ENCODE measurements at places on chromosomes 11 and 22.

DNA sequence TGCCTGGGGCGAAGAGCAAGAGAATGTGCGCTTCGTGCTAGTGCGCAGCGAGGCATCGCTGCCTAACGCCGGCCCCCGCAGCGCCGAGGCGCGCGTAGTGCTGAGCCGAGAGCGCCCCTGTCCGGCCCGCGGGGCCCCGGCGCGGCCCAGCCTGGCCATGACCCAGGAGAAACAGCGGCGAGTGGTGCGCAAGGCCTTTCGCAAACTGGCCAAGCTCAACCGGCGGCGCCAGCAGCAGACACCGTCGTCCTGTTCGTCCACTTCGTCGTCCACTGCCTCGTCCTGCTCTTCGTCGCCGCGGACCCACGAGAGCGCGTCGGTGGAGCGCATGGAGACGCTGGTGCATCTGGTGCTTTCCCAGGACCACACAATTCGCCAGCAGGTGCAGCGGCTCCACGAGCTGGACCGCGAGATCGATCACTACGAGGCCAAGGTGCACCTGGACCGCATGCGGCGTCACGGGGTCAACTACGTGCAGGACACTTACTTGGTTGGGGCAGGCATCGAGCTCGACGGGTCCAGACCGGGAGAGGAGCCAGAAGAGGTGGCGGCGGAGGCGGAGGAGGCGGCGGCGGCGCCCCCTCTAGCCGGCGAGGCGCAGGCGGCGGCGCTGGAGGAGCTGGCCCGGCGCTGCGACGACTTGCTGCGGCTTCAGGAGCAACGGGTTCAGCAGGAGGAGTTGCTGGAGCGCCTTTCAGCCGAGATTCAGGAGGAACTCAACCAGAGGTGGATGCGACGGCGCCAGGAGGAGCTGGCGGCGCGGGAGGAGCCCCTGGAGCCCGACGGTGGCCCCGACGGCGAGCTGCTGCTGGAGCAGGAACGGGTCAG, 1.0 kb downstream of the RASSF10 start:
- no peak for DNase-seq

DNA sequence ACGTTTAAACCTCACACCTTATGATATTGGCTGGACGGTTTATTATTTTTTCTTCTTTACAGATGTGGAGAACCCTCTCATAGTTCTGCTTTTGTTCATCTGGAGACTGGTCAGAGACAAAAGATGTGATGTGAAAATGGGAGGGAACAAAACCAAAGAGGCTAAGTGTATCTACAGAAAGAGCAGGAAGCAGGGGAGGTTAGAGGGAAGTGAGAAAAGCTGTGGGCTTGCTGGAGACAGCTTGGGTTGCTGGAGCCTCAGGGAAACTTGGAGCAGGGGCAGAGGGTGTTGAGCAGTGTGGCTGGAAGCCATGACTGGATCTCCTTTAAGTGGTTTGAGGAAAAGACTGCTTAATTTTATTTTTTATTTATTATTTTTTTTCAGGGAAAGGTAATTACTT, 79.0 kb upstream of the SNX19 start:
- DNase-seq = no peak

GRCh38 chr11:95975343-95975742, 51.4 kb upstream of the MTMR2 start:
- no peak for DNase-seq

- no peak for DNase-seq
Observed at GRCh38 chr11:1340111-1340510, 30.7 kb upstream of the TOLLIP start.

- DNase-seq = no peak
Observed at GRCh38 chr11:107819361-107820014, 39.1 kb downstream of the SLC35F2 start.

DNA sequence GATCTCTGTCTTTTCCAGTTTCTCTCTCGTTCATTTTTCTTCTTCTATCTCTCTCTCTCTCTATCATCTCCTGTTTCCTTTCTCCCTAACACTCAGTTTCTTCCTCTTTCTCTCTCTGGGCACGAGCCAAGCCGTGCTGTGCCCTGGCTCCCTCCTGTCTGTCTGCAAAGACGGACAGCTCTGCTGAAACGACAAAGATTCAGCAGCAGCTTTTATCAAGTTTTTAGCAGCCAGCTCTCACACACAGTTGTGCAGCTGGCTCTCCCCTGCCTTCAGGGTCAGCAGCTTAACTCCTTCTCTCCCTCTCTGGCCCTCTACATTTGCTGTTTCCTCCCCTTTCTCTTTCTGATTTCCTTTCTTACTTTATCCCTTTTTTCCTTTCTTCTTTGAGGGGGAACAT, 352.0 kb upstream of the MPPED2 start:
- DNase-seq = no peak

GRCh38 chr22:17767233-17768065, 6.8 kb downstream of the BID start:
- DNase-seq = no peak

GRCh38 chr22:43116932-43117331, 6.4 kb downstream of the BIK start:
- no peak for DNase-seq

GRCh38 chr11:111691176-111691575, 75.0 kb downstream of the PPP2R1B start:
- no peak for DNase-seq

DNA sequence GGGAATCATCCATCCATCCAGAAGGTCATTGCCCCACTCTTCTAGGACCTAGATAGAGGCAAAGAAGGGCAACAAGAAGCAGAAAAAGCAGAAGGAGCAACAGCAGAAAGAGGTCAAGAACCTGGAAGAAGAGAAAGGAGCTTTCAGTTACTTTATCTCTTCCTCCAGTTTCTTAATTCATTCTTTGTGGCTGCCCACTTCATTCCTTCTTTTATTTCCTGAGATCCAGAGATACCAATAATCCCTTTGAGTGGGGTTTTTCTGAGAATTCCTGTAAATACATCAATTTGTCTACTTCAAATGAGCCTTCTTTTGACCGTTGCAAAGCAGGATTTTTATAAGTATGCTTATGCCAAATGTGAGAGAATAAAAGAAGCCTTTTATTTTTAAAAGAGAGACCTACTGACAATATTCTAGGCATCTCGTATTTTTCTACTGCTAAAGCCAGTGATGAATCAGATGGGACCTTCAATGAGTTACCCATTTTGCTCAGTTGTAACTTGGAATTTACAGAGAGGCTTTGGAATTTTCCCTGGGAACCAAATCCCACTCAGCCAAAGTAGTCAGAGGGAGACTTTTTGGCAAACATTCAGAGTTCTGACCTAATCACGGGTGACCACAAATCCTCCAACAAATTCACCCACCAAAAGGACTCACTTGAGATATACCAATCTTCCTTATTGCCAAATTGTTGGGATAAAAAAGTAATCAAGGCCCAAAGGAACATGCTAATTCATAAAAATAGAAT, 54.9 kb downstream of the ZC3H12C start:
- no peak for DNase-seq

DNA sequence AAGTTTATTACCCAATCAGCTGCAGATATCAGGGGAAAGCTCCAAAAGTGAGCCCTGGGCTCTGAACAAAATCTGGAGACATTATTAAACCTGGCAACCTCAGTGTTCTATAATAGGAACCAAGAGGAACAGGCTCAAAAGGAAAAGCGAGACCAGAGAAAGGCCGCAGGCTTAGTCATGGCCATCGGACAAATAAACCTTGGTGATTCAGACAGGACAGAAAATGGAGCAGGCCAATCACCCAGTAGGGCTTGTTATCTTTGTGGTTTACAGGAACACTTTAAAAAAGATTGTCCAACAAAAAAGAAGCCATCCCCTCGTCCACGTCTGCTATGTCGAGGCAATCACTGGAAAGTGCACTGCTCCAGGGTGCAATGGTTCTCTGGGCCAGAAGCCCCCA, 7.7 kb upstream of the PANX1 start:
- no peak for DNase-seq

All from stimulated activated CD4-positive, alpha-beta T cell treated with anti-CD3 and anti-CD28 coated beads, Interleukin-1b, Interleukin-23, amount 100 ng/mL, for 1 hour (primary cell).